ENCODE measurements at places on chromosomes 16 and 17.

- DNase-seq = peak; percentile 61
Observed at GRCh38 chr16:67865318-67865717, 7.5 kb upstream of the EDC4 start.

DNA sequence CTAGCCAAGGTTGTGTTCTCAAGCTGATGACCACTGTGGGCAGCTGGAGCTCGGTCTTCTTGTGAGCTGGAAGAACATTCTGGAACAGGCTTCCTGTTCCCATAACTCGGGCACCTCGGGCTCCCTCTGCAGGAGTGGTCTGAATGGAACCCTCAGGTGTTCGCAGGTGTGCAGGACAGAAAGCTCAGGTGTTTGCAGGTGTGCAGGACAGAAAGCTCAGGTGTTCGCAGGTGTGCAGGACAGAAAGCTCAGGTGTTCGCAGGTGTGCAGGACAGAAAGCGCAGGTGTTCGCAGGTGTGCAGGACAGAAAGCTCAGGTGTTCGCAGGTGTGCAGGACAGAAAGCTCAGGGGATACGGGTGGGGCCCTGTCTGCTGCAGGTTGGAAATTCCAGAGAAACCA lies 109.0 kb upstream of the CACNG5 start:
- DNase-seq = no peak

- no peak for DNase-seq
Observed at GRCh38 chr17:61537264-61537771, 53.7 kb downstream of the NACA2 start.

- DNase-seq = no peak
Observed at GRCh38 chr17:75365009-75365930, 40.2 kb downstream of the GRB2 start.

- DNase-seq = no peak
Observed at GRCh38 chr16:10644092-10644491, 50.6 kb downstream of the TEKT5 start.
